ENCODE measurements at places on chromosomes 4 and X.
A peak's percentile ranks its signal among the peaks of the same experiment; 100 is the strongest.

GRCh38 chr4:112860830-112861690 is 188.4 kb upstream of the ANK2 start:
- ATAC-seq, result no peak

DNA sequence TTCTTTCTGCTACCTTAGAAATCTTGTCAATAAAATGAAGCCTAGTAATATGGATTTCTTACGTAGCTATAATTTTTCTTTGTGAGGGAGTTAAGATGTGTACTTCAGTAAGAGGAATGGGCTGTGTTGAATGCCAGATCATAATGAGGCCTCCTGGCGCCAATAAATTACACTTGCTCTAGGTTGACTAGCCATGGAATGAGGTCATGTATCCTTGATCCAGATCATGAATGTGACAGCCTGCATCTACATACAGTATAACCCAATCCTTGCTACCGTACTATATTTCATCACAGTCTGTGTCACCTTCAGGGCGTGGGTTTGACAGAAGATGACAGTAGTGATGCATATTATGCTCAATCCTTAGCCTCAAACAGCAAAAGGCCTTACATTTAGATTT is 36.2 kb downstream of the NHS start:
- no peak for ATAC-seq

DNA sequence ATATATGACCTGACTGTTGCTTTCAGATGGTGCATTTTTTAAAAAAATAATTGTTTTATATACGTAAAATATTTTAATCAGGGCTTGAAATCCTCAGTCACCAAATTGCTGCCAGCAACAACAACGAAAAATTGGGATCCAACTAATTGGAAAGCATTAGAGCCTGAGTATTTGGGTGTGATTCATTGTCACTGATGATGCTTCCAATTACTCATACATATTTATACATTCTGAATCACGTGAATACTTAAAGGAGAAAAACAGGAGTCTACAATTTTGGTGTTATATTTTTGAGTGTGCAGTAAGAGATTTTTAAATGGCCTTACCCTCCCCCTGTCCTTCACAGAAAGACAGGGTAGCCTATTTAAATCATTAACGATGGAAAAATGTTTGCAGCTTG is 765.6 kb upstream of the TENM3 start:
- no peak for ATAC-seq

GRCh38 chr4:84100071-84100470 is 399.0 kb downstream of the NKX6-1 start:
- ATAC-seq, result no peak

- no peak for ATAC-seq
These were observed 54.4 kb downstream of the SMAD1 start for GRCh38 chr4:145536044-145536443.

DNA sequence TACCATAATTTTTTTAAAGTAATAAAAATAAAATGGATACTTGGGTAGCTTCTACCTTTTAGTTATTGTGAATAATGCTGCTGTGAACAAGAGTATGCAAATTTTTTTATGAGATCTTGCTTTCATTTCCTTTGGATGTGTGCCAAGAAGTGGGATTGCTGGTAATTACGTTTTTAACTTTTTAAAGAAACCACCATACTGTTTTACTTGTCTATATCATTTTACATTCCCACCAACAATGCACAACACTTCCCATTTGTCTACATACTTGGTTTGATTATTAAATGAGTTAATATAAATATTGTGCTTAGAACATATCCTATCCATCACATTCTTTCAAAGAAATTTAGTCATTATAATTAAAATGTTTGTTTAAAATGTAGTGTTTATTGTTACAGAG is 3.9 kb upstream of the SULT1B1 start:
- ATAC-seq, result no peak

DNA sequence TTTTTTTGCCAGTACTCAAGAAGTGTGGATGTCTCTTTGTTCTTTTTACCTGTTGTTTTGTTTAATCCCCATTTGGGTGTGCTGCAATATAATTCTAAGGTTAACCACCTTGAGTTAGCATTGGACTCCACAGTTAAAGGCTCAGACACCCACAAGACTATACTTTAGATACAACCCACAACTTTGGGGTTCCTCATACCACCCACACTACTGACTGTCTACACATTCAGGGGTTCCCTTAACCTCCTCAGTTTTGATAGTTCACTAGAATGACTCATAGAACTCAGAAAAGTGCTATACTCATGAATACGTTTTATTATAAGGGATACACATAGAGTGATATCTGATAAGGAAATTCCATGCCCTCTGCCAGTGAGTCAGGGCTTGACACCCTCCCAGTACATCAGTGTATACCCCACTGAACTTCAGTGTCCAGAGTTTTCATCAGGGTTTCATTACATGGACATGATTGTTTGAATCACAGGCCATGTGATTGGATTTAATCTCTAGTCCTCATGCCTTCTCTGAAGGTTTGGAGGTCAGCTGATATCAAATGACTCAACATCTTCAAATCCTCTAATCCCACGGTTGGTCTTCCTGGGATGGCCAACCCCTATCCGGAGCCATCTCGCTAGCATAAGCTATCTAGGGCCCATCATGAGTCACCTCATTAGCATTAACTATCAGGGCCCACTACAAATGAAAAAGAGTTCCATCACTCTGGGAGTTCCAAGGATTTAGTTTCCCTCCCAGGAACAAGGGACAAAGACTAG is 357.7 kb upstream of the EMCN start:
- ATAC-seq, result no peak

DNA sequence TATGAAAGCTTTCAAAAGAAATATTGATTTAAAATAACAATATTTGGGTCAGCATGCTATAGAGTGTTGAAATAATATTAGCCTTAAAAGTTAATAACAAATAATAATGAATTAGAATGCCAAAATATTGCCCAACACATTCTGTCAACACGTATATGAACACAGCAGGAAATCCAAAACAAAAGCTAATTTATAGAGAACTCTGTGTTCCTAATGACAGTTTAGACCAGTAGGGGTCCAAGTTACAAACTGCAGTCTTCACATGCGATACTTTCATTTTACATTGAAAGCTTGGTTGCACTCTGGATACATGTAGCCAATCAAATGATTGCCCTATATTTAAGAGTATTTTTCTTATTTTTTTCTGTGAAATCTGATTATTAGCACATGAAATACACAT is 274.4 kb downstream of the DCTD start:
- ATAC-seq, result no peak

- ATAC-seq, result no peak
These were observed 6.8 kb downstream of the PLXNB3 start for GRCh38 chrX:153770601-153771414.

GRCh38 chr4:164888096-164888715 is 11.2 kb downstream of the APELA start:
- no peak for ATAC-seq

DNA sequence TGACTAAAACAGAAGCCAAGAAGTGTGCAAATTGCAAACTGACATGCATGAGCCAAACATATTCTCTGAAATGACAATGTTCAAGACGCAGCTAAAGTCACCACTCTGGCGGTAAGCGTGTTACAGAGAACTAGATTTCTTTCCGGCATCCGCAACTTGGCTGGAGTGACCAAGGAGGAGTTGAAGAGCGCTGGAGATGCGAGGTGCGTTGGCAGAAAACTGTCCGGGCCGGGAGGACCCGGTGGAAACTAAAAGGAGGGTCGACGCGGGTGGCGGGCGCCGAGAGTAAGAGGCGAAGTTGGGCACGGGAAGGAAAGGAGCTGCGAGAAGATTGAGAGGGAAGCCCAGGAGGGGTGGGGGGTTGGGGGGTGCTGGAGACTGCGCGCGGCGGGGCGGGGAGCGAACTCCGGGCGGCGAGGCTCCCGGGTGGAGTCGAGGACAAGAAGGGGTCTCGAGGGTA is 807 bp downstream of the SEL1L3 start:
- ATAC-seq, result peak; percentile 35

- ATAC-seq, result no peak
These were observed 142.4 kb upstream of the CPXCR1 start for GRCh38 chrX:88604433-88605221.

- no peak for ATAC-seq
These were observed 142.9 kb downstream of the BCOR start for GRCh38 chrX:39954851-39955250.

DNA sequence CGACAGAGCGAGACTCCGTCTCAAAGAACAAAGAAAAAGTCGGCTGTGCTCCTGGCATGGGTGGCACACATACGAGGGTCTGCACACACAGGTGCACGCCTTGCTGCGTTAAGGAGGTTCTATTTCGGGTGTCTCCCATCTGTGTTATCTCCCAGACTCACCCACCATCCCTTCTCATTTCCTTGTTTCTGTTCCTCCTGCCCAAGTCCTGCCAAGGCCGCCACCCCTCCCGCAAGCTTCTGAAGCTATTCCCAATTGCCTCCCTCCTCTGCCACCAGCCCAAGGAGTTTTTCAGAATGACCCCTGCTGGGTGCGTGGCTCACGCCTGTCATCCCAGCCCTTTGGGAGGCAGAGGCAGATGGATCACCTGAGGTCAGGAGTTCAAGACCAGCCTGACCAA is 6.0 kb upstream of the IL3RA start:
- peak; percentile 67 for ATAC-seq

DNA sequence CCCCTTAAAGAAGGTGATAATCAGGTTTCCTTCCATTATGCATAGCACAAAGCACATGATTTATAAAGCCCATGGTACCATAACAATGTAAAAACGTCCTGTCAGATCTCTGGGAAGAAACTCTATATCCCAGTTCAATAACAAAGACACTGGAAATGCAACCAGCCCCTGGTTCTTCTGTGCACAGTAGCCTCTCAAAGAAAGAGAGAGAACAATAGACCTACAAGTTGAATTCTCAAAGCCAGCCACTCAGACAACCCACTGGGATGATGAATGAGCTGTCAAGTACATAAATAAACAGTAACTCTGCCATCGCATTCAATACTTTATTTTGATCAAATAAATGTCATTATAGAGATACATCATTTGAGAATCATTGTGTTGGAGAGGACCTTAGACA is 400.1 kb upstream of the CPEB2 start:
- ATAC-seq, result no peak

DNA sequence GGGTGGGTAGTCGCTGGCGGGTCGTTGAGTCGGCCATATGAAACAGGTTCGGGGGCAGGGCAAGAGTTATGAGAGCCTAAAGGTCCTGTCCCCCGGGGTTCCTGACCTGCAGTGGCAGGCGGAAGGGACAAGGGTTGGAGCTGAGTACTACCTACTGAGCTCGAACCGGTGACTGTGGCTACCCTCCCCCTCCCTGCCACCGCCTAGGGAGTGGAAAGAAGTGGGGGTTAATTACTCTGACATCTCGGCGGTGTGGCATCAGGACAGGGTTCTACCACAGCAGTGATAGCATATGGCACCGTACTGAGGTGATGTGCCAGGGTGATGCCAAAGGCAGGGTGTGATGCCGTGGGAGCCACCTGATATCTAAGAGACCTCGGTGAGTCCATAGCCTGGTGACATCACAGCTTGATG is 307 bp downstream of the ATG4A start:
- peak; percentile 64 for ATAC-seq

- ATAC-seq, result no peak
These were observed 101.3 kb downstream of the RRAGB start for GRCh38 chrX:55818673-55819375.

DNA sequence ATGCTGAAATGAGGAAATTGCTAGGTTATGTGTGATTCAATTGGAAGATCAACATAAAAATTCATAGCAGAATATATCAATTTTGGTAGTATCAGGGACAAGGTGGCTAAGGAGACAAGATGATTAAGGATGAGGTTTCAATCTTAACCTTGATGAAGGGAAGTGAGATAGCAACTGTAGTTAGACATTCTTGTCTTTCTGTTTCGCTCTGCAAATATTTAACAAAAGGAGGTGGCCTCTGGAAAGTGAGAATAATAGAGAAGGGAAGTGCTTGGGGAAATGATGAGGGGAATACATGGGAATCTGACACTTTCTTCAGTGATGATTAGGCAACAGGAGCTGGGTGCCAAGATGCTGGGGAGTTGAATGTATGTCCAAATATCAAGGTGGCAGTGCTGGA is 337.1 kb upstream of the PUDP start:
- no peak for ATAC-seq

DNA sequence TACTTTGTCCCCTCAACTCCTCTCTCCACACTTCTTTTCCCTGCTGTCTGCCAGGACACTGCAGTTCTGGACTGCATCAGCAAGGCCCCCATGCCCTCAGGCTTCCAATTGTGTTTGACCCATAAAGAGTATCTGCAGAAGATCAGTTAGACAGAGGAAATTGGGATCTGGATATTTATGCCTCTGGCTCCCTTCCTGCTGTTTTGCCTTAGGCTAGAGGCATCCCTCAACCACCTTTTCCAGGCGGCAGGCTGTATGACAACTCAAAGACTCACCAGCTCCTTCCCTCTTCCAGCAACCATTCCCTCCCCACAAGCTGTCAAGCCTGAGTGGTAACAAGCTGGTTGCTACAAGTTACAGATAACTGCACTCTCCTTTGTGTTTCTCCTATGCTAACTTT is 66.4 kb upstream of the NDP start:
- no peak for ATAC-seq

- no peak for ATAC-seq
These were observed 50.4 kb upstream of the PAGE5 start for GRCh38 chrX:55169782-55170181.

GRCh38 chrX:150047818-150048217 is 109.5 kb upstream of the EOLA2 start:
- ATAC-seq, result no peak

DNA sequence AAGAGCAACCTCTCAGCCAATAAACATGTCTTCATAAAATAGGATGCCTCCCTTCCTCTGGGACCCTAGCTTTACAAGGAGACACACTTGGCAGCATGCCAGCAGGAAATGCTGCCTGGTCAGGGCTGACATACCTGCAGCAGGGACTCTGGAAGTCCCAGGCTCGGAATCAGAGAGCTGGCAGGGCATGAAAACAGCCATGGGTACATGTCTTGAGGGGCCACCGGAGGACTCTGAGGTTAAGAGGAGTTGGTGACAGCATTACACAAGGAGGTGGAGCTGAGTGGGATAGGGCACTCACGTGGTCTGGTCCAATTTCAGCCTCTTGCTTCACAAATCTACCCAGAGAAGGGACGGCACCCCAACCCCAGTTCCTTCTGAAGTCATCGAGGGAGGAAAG is 15.7 kb downstream of the MSX1 start:
- ATAC-seq, result peak; percentile 15

DNA sequence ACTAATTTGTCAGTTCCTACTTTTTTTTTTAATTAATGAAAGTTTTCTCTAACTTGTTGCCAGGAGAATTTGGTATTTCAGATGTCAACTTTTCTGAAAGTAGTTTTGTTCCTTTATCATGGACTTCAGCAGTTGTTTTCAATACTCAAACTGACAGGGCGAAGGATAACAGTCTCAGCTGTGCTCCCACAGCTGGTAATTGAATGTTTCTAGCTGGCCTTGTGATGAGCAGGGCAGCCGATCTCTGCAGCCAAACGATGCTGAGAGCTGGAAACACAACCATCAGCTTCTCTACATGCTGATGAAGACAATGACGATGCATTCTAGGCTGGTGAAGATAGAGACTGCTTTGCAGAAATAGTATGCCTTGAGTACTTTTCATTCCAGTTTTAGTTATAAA is 130.0 kb upstream of the MAP9 start:
- ATAC-seq, result no peak

- ATAC-seq, result no peak
These were observed 26.6 kb downstream of the ADRA2C start for GRCh38 chr4:3792813-3793212.

- ATAC-seq, result peak; percentile 90
These were observed 128.2 kb downstream of the C4orf51 start for GRCh38 chr4:145808021-145808650.

All from stimulated activated memory B cell treated with anti-CD40 and anti-IgM and Interleukin-4, amounts not matched to agents 10 μg/mL and 1 μg/mL and 100 μg/mL, for 72 hours (primary cell).